ENCODE measurements at places on chromosomes 5 and 9.

DNA sequence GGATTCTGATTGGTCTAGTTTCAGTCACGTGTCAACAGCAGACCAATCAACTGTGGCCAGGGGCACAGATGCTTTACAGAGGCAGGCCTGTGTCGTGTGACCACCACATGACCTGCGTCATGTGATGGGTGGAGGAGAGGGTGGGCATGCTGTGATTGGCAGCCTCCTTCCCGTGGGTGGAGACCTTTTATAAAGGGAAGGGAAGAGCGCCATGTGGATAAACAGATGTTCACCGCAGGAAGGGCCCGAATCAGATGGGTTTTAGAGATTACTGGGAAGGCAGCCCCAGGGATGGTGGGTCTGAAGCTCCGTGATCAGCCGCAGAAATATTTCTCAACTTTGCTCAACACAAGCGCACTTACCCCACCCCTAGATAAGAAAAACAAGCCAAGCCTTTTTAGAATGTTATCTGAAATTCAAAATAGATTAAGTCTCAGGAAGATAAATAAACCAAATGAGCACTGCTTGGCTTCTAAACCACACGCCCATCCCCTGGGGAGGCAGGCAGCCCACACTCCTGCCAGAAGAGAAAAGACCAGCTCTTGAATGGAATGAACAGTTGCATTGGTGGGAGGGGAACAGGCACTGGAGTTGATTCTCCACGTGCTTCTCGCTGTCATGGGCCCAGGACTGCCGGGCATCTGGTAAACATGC is 43.6 kb downstream of the ROPN1L start:
- no peak for DNase-seq

DNA sequence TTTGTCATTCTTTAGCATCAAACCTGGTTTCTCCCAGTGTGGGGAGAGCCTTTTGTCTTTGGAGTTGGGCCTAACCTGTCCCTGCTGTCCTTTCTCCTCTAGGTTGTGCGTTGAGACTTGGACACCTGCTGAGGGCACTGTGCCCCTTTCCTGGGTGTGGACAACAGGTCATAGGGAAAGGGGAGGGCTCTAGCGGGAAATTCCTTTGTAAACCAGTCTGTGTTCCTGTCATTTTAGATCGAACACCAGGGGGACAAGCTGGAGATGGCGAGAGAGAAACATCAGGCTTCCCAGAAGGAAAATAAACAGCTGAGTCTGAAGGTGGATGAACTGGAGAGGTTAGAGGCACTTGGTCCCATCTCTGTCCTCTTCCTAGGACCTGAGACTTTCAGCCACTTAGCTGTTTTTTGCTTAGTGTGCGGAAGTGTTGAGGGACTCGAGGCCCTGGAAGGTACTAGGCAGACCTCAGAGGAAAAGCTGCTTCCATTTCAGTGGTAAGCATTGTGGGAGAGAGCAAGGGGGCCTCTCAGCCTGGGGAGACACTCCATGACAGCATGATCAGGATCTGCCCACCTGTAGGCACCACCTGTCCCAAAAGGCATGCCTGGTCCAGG is 8.6 kb upstream of the GLE1 start:
- no peak for DNase-seq

DNA sequence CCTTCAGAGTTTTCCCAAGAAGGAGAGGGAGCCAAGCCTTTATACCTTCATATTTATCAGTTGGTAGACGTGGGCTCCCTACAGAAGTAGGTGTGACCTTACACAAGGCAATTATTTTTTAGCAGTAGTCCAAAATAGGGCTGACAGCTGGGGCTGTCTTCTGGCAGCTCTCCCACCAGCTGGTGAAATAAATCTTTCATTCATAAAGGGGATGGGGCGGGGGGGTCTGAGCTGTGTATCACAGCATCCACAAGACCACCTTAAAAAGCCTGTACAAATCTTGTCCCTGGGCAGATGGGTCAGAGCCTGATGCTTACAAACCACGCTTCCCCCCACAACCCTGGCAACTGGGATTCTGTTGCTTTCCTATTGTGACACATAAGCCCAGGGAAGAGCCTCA is 19.7 kb downstream of the CSF2 start:
- no peak for DNase-seq

DNA sequence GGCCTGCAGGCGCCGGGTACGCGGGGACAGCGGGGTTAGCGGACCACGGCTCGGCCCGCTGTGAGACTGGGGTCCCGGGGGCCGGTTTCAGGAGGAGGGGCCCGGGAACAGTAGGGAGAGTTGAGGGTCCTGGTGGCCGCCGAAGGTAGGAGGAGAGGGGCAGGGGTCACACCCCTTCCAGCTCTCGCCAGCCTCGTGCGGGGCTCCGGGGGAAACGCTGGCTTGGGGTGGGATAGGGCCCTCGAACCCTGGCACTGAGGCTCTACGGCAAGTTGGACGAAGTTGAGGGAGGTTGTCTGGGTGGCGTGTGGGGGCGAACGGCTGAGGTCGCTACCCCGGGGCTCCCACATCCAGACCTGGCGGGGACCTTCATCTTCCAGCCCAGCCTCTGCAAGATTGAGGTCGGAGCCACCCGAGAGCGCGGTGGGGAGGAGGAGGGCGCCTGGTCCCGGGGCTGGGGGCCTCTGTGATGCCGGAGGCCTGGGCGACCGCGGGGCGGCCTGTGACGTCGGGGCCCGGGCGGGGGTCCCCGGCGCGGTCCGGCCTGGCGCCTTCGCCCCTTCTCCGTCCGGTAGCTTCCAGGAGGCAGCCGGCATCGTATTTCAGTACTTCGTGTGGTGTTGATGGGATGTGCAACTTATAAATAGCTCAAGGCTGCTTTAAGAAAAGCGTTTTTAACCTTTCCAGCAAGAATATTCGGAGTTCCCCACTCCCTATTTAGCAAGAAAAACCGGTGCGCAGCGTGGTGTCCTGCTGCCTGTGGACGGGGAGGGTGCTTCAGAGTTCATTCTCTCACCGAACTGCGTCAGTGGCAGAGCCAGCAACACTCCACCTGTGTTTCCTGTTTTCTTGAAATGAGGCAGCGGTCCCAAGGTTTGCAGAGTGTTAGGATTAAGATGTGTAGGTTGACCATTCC is 902 bp downstream of the HABP4 start:
- DNase-seq = peak; percentile 43

GRCh38 chr5:124841829-124842712 is 95.6 kb upstream of the ZNF608 start:
- no peak for DNase-seq

DNA sequence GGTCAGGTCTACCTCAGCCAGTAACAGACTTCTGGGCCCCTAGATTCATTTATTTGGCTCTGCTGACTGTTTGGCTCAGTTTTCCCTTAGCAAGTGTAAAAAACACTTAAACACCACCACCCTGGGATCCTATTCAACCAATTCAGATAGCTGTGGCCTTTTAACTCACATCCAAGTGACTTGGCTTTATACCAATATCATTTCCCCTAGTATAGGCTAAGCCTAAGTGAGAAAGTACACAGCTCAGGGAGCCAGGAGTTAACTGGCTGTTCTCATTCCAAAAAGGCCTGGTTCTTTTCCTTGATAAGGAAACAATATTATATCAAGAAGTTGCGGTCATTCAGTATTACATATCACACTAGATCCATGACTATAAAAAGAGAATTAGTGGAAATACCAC is 163.5 kb downstream of the ARL15 start:
- DNase-seq = no peak

- DNase-seq = peak; percentile 55
These were observed 45.7 kb downstream of the SLC46A2 start for GRCh38 chr9:112844771-112845542.

DNA sequence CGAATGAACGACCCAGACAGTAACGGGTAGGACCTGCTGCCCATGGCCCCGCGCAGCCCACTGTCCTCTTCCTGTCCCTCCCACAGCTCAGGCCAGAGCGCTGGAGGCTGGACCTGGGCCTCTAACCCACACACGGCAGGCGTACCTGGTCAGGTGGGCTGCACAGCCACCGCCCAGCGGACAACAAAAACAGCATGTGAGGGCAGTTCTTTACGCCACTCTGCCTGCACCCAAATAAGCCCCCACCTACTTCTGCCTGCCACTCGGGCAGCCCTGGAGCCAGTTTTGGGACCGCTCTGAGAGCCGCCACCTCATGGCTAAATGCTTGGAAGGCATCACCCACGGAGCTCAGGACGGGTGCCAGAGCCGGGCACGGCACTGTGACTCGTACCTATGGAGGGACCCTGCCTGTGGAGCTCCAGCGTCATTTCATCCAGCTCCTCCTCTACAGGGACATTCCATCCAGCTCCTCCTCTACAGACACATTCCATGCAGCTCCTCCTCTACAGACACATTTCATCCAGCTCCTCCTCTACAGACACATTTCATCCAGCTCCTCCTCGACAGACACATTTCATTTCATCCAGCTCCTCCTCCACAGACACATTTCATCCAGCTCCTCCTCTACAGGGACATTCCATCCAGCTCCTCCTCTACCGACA is 18.9 kb downstream of the CLPTM1L start:
- DNase-seq = no peak

GRCh38 chr9:80175286-80176150 is 603.8 kb downstream of the TLE4 start:
- peak; percentile 6 for DNase-seq
